ENCODE measurements at places on chromosomes 7 and 10.

DNA sequence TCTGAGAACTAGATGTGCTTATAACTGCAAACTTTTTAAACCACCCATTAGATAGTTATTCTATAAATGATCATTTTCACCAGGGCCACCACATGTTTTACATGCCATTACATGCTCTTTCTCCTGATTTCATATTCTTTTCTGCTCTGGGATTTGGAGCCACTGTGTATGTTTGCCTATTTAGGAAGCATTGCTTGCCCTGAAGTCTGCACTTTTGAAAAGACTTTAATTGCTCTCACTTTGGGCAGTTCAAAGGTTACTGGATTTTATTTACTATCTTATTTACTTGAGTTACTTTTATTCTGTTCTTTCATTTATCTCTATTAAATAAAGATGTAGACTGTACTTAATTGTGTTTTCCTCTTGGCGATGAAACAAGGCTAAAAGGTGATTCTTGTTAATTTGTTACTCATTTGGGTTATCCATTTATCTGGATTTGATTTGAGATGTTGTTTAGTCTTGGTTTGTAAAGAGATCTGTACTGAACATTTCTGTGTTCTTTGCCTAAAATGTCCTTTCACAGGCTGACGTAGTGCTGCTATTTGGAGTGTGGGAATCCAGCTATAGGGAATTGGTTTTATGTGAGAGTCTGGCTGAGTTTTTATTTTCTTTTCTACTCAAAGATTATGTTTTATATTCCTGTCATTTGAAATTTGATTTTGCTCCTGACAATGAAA is 88.8 kb downstream of the SUGCT start:
- DNase-seq: no peak

- no peak for DNase-seq
These were observed 115.5 kb downstream of the AGMO start for GRCh38 chr7:15446280-15446679.

DNA sequence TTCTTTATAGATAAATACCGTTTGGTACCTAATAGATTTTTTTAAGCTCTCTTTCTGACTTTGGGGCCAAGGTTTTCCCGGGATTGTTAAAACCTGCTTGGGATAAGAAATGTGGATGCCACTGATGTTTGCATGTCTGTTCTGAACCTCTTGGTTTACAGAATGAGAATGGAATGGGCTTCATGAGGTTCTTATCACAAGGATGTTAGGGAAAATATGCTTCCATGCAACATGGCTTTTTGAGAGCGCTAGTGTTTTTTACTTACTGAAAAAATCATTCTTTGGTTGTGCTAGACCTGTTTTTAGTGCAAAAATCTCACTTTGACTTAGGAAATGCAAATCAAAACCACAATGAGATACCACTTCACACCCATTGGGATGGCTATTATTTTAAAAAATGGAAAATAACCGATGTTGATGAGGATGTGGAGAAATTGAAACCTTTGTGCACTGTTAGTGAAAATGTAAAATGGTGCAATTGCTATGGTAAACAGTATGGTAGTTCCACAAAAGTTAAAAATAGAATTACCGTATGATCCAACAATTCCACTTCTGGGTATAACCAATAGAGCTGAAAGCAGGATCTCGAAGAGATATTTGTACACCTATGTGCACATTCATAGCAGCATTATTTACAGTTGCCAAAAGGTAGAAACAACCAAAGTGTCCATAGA is 38.9 kb downstream of the TSPAN14 start:
- no peak for DNase-seq

GRCh38 chr7:6709808-6710207 is 3.1 kb upstream of the ZNF12 start:
- no peak for DNase-seq

DNA sequence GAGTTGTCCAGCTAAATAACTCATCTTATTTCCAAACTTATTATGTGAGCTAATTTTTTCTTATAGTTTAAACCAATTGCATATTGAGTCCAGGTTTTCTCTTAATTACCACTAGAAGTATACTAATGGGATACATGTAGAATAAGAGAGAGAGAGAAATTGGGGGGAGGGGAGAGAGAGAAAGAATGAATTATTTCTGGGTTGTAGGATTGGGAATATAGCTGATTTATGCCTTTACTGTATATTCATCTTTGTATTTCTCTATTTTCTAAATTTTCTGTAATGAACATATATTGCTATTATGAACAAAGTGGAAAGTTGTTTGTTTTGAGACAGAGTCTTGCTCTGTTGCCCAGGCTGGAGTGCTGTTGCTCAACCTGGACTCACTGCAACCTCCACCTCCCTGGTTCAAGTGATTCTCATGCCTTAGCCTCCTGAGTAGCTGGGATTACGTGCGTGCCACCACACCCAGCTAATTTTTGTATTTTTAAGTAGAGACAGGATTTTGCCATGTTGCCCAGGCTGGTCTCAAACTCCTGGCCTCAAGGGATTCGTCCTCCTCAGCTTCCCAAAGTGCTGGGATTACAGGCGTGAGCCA is 26.1 kb upstream of the ITGB1 start:
- no peak for DNase-seq

DNA sequence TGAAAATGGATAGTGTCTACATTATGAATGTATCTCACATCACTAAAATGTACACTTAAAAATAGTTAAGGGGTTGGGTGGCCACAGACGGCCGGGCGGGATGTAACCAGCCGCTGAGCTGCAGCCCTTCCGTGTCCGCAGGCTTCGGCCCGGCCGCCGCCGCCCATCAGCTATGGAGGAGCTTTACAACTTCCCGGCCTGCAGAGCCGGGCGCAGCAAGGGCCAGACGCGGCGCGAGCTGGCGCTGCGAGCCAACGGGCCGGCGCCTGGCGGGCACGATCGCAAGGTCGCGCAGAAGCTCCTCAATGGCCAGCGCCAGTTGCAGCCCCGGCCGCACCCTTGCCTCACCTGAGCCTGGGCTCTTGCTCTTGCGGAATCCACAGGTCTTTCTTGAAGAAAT is 69.1 kb downstream of the KMT2C start:
- no peak for DNase-seq

GRCh38 chr10:78255796-78256638 is 222.4 kb downstream of the RPS24 start:
- no peak for DNase-seq

- no peak for DNase-seq
These were observed 26.4 kb downstream of the C10orf71 start for GRCh38 chr10:49325131-49325915.

DNA sequence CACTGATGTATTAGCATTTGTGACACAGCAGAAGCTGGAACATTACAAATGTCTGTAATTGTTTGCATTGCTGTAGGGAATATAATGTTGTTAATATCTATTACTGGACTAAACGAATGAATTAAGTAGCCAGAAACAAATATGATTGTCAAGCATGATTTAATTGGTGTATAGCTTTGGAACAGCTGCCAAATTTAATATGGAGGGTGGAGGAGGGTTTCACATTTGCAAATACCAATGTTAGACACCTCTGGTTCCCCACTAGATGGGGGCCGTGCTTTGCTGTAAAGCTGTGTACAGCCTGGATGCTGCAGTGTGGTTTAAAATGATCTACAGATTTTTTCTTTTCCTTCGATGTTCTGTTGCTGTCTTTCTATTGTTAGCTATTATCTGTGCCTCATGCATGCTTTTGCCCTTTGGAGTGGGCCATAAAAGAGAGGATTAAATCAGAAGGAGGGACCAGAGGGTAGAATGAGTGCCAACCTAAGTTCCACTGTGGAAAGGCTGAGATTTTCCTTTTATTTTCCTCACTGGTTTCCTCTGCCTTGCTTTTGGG is 23.1 kb downstream of the DNAJB9 start:
- DNase-seq: no peak

DNA sequence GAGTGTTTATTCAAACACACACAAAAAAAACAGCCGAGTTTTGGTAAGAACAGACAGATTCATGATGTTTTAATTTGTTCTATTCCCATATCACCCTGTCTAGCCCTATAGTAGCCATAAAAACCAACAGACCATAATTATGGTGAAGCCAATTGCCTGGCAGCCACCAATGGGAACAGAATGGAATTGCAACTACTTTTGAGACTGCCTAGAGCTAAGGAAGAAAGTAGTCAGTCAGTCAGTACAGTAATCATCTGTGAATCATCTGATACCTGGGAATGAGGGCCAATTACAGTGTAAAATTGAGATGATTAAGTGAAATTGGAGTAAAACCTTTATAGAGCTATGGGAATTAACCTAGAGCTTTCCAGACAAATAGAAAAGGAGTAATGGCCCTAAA is 952.7 kb upstream of the KCND2 start:
- DNase-seq: no peak

DNA sequence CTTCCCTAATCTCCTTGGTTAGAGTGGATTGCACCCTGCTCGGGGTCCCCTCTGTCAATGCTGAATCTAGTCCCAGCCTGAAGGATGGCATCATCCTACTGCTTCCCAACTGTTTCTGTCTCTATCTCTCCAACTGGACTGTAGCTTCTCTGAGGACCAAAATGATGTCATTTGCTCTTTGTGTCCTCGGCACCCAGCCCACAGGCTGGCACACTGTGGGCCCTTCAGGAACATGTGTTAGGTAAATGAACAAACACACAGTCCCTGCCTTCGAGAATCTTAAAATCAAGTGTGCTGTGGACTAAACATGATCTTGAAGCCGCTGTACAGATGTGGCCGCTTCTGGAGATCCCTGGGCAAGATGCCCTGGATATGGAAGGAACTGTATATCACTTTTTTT is 5.0 kb upstream of the CDH23 start:
- DNase-seq: no peak

- DNase-seq: no peak
These were observed 79.8 kb upstream of the PDE1C start for GRCh38 chr7:32150039-32150438.

DNA sequence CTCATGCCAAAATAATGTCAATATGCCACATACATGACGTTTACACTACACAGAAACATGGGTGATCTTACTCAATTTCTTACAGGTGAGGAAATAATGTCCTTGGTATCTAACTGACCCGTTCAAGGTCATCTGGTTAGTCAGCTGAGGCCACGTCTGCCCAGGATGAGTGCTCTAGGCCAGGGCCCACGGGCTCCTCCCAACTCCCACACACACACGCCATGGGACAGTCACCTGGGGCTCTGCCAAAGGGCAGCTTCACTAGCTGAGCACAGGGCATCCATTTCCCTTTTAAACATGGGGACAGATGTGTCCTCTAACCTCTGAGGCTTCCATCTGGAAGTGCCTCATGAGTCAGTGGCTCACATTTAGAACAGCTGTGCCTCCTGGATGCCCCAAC is 123.9 kb downstream of the TNS3 start:
- no peak for DNase-seq

- peak; percentile 37 for DNase-seq
These were observed 875 bp upstream of the HECTD2 start for GRCh38 chr10:91409069-91409868.

GRCh38 chr10:100709146-100710082 is 36.0 kb upstream of the PAX2 start:
- DNase-seq: no peak

DNA sequence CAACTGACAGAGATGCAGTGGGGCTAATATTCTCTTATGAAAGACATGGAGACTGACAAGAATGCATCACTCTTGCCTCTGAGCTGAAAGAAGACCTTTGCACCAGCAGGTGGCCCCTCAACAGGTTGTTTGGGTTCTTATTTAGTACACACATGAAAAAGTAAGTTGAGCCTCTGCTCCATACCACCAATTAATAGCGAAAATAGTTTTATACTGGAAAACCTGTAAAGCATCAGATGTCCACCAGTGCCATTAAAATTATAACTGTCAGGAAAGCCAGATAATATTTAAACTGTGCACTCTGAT is 26.3 kb upstream of the FAM13C start:
- DNase-seq: no peak

DNA sequence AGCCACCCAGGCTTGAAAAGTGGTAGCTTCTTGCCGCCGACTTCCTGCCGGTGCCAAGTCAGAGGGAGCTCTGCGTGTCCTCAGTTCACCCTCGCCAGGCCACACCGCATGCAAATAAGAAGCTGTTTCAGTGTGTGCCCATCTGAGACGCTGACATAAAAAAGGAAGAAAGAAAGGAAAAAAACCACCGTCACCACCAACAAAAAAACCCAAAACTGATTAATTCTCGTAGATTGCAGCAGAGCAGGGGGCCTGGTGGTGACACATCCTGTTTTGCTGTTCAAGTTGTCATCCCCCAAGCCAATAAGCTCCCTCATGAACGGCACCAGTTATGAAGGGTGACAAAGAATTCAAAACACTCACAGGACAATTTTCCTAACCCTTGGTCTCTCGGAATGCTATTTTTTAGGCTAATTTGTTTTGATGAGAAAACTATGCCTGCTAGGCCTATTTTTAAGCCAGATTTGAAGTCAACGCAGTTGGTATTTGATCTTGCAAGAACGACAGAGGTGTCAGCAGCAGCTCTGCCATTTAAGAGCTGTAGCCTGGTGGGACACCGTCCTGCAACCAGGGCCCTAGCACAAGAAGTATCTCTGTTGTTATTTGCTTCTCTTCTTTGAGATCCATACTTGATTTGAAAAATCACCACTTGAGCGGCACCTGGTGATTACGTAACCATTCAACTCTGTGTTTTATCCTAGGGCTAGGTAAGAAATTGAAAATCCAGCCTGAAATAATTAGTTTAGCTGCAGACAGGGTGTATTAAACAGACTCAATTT is 145.6 kb downstream of the PFKFB3 start:
- DNase-seq: peak; percentile 92

GRCh38 chr10:129956286-129956670 is 7.8 kb downstream of the EBF3 start:
- DNase-seq: no peak

GRCh38 chr7:7449055-7449454 is 86.6 kb downstream of the COL28A1 start:
- DNase-seq: no peak

DNA sequence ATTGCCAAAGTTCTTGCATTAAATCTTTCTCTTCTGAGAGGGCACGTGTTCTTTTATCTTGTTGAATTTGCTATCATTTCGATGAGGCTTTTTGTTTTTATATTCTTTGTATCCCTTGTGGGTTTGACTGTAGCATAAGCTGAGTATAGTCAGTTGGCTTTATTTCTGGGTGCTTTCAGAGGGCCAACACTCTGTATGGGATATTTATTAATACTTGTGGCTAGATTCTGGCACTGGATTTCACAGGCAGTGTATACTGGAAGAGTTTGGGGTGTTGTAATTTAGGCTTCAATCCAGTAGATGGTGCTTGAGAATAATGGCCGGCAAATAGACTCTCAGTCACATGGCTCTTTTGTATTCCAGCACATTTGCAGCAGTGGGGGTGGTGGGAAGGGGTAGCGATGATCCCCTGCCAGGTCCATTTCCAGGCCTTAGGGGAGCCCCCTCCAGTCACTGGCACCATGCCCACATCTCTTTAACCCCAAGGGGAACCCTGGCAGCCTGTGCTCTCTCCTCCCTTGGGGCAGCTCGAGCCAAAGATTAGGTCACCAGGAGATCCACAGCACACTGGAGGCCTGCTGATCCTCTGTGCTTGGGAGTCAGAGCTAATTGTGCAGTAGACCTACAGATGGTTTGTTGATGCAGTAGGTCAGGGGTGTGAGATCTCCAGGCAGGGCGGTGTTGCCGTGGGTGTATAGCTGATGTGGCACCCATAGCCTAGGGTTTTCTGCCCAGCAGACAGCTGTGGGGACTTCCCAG is 81.8 kb downstream of the PTPN20 start:
- DNase-seq: no peak

GRCh38 chr7:118312051-118312450 is 87.5 kb downstream of the ANKRD7 start:
- no peak for DNase-seq

- DNase-seq: no peak
These were observed 4.6 kb downstream of the VAX1 start for GRCh38 chr10:117133273-117134055.

GRCh38 chr7:155576416-155576815 is 30.1 kb upstream of the CNPY1 start:
- DNase-seq: no peak

GRCh38 chr10:3783682-3784432 is 1.2 kb downstream of the KLF6 start:
- peak; percentile 70 for DNase-seq

Measured in activated CD4-positive, alpha-beta T cell treated with anti-CD3 and anti-CD28 coated beads, Interleukin-2, amount 10 ng/mL, durations not matched to agents 7 days and 5 days (primary cell).